T-cell (primary cell): ENCODE measurements at places on chromosomes 7 and 10. TPM values are rescaled to one million over a fixed set of nuclear protein-coding genes. Genes with fewer than 3 reads are reported as not detected.

GRCh38 chr10:113226399-113226798, 276.4 kb downstream of the TCF7L2 start:
- no peak for DNase-seq
- no peak overlapping the region for H3K4me3 ChIP-seq
- no peak overlapping the region for H3K27ac ChIP-seq
- H3K27me3 ChIP-seq = peaks cover 12% of the 10 kb centered on the region
- H3K4me1 ChIP-seq = peaks cover 7% of the 10 kb centered on the region

- DNase-seq = no peak
- H3K4me1 ChIP-seq = no peaks in the 10 kb centered on the region
- no peaks in the 10 kb centered on the region for H3K27me3 ChIP-seq
- no peak overlapping the region for H3K4me3 ChIP-seq
- H3K36me3 ChIP-seq = no peaks in the 10 kb centered on the region
Observed at GRCh38 chr7:36360244-36360643, 29.4 kb upstream of the ANLN start.

DNA sequence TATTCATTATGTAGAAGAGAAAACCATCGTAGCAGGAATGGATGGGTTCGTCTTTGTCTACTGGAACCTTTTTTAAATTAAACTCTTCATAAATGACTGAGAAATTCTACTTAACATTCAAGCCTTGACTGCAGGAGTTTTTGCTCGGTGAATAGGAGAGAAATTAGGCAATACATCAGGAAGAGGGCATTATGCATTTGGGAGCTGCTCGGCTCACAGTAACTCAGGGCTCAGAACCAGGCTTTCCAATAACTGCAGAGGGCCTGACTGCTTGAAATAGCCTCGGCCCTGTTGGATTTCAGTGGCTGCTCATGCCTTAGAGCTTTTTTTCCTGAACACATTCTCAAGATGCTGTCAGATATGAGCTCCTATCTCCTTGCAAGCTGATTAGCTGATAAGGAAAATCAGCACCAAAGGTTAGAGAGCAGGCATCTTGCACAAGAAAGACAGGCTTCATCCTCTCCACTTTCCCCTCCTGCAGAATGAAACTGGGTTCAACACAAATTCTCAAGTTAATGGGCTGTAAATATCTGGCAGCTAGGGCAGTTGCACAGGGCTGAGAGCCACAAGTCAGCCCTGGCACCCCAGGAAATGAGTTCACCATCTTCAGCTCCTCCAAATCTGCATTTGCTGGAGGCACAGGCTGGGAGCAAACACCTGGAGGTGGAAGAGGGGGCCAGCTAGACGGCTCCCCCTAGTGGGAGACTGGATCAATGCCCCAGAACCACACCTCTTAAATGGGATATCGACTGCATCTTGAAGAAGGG, 24.3 kb downstream of the TECTB start:
- peak; percentile 27 for DNase-seq
- no peaks in the 10 kb centered on the region for H3K36me3 ChIP-seq

DNA sequence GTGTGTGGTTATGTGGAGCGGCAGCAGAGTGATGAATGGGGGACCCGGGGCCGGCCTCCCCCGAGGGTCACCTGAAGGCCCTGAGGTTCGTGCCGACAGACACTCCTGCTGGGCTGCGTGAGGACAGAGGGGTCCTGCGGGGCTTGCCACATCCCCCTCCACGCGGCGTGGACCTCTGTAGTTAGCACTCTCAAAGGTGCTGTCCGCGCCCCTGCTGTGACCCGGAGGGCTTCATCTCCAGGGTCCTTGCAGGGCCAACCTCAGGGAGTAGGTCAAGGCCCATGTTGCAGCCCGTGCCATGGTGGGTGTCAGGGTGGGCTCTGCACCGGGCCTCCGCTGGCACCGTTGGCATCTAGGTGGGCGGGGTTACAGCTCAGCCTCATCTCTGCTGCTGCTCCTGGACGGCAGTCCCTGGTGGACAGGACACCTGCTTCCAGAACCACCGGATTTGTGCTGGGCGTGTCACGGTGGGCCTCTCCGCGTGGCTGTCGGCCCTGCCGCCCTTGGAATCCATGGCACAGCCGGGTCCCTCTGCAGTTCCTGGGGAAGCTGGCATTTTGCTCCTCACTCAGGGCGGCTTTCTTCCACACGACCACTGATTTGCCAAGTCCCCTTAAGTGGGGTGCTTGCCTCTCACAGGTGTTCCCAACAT, 19.8 kb upstream of the GET4 start:
- no peaks in the 10 kb centered on the region for H3K4me1 ChIP-seq
- H3K4me3 ChIP-seq = no peak overlapping the region
- no peaks in the 10 kb centered on the region for H3K27me3 ChIP-seq
- no peak for DNase-seq

- peaks cover 82% of the 10 kb centered on the region for H3K27me3 ChIP-seq
- no peaks in the 10 kb centered on the region for H3K4me1 ChIP-seq
Observed at GRCh38 chr7:73645643-73646174, 21.4 kb upstream of the MLXIPL start.

GRCh38 chr7:29754874-29755490, 51.3 kb upstream of the WIPF3 start:
- no peaks in the 10 kb centered on the region for H3K27me3 ChIP-seq
- H3K4me3 ChIP-seq = no peak overlapping the region
- no peak overlapping the region for H3K27ac ChIP-seq
- no peak for DNase-seq
- no peaks in the 10 kb centered on the region for H3K36me3 ChIP-seq

DNA sequence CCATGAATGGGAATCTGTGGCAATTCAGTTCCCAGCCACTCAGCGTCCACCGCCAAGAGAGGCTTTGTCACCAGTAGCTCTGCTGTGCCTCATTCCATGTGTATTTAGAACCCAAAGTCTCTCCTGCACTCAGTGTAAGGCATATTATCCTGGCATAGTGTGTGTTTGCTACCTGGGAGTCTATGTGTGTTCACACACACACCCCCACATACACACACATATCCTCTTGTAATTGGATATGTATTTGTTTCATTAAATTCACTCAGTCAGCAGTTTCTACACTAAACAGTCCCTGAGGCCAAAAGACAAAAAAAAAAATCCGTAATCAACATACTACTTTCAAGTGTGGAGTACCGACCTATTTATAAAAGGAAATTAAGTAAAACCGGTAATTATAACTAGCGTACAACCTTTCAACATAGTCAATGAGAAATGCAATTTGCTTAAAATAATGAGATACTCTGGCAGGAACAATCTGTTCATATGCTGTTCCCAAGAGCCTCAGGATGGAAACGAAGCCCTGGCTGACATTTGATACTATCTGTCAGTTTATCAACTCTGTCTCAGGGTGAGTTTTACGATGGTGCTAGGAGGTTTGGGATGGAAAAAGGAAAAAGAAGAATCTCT, 425.8 kb upstream of the CELF2 start:
- H3K4me3 ChIP-seq = no peak overlapping the region
- no peaks in the 10 kb centered on the region for H3K27me3 ChIP-seq
- no peak overlapping the region for H3K27ac ChIP-seq
- no peaks in the 10 kb centered on the region for H3K36me3 ChIP-seq

CADPS2 gene
- not detected for total RNA-seq

LIPM gene
- not detected for total RNA-seq

ZNF467 gene
- total RNA-seq = 5.3 TPM

ITIH5 gene
- 0.22 TPM for total RNA-seq
